ENCODE measurements at places on chromosomes 11 and 22.

DNA sequence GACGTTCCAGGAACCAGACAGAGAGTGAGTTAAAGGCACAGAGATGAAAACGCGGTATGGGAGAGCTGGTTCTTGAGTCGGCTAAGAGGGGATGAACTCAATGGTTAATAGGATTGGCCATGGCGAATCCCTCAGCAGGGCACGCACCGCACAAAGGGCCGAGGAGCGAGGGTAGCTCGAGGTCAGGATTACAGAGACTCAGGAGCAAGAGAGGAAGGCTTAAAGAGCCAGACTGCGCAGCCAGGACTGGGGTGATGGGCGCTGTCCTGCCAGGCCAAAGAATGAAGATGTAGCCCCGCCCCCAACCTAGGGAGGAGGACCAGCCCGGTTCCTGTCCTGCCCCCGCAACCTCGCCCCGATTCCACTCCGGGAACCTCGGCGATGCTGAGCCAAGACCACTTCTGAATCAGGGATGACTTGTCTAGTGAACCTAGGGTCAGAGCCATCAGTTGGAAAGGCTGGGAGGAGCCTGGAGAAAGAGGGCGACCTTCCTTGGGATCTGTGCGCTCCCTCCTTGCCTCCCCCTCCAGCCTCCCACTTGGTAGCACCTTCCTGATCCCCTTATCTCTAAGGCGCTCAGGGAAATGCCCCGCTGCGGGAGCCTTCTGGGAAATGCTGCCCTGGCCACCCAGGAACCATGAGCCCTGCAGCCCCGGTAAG lies at the start of gene PLEKHB1:
PLEKHB1 (plus strand) TSS at position 610 of the 660 bp plus-strand sequence; CDS start at position 638, 28 bp downstream.
- DNase-seq: no peak

GRCh38 chr11:118914178-118914918 lies 11.4 kb downstream of the BCL9L start:
- no peak for DNase-seq

- DNase-seq: no peak
These were observed 27.3 kb downstream of the PTPRJ start for GRCh38 chr11:48007677-48008076.

- DNase-seq: no peak
These were observed 224.3 kb upstream of the PITPNB start for GRCh38 chr22:28143241-28143865.

DNA sequence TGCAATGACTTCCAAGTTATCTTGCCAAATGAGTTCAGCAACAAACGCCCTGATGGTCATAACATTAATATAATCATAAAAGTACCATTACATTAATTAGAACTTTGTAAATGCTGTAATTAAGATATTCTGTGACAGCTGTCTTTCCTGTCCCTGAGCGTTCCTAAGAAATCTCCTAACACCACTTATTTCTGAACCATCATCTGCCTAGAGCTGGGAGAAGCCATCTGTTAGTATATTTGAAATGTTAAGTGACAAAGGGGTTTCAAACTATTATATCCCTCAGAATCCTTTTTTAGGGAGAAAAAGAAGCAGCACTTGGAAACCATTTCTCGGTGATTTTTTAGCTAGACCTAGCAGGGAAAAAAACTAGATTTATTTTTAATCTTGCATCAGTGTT lies 657.5 kb downstream of the FAM181B start:
- no peak for DNase-seq

- DNase-seq: no peak
These were observed 4.1 kb downstream of the TRABD start for GRCh38 chr22:50189849-50190181.

GRCh38 chr11:62770778-62771143 lies 435 bp upstream of the TAF6L start:
- no peak for DNase-seq

All from keratinocyte (primary cell).